ENCODE measurements at places on chromosomes 1 and 21. TPM values are rescaled to one million over a fixed set of nuclear protein-coding genes. Genes with fewer than 3 reads are reported as not detected.
A peak's percentile ranks its signal among the peaks of the same experiment; 100 is the strongest.

GRCh38 chr1:78687914-78688313 lies 38.3 kb downstream of the IFI44 start:
- no peak for DNase-seq

- DNase-seq = peak; percentile 79
Observed at GRCh38 chr1:40423264-40423642, 27.0 kb upstream of the ZFP69B start.

- DNase-seq = peak; percentile 18
Observed at GRCh38 chr1:166840309-166841274, 1.3 kb downstream of the POGK start.

DNA sequence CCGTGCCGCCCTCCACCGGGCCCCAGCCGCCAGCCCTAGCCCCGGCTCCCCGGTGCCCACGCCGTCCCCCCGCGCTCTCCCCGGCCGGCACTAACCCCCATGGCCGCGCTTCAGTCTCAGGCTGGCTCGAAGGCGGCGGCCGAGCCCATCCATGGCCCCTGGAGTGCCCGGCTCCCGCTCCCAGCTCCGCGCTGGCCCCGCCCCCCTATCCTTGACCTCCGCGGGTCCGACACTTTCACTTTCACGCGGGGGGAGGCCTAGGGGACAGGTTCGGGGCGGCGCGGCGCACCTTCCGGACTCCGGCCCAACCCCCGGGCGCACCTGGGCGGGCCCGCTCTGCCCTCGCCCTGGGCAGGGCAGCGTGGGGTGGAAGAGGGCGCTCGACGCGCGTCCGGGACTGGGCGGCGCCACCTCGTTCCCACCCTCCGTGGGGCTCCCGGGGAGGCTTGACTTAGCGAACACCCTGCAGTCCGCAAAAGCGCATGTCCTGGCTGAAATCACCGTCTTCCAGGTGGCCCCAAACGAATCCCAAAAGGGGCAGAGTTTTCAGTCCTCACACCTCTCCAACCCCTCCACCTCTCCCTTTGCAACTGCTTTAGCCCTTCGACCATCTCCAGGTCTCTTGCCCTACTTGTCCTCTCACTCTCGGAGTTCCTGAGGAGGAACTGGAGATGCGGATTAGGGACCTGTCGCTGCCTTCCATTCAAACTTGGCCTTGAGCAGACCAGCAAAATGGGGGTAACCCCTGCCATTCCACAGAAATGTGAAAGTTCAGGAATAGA lies 3.9 kb upstream of the DENND2D start:
- peak; percentile 31 for DNase-seq

- peak; percentile 40 for DNase-seq
Observed at GRCh38 chr1:22420455-22421053, 31.1 kb upstream of the ZBTB40 start.

GRCh38 chr21:14875704-14876523 lies 188.9 kb downstream of the NRIP1 start:
- no peak for DNase-seq

DNA sequence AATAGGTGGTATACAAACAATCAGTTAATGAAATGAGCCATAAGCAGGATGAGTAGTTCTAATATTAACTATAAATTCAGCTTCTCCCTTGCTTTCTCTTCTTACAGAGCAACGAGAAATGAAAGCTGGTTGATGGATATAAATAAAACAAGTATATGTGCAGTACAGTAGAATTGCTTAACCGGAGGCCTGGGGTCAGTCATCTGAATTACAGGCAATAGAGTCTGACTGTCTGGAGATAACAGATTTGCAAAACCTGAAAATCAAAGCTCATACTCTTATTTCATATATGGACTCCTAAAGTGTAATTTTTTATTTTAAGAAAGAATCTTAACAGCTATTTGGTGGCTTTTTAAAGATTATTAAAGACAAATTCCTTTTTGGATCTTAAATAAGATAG lies 43.1 kb upstream of the SGIP1 start:
- peak; percentile 1 for DNase-seq

DNA sequence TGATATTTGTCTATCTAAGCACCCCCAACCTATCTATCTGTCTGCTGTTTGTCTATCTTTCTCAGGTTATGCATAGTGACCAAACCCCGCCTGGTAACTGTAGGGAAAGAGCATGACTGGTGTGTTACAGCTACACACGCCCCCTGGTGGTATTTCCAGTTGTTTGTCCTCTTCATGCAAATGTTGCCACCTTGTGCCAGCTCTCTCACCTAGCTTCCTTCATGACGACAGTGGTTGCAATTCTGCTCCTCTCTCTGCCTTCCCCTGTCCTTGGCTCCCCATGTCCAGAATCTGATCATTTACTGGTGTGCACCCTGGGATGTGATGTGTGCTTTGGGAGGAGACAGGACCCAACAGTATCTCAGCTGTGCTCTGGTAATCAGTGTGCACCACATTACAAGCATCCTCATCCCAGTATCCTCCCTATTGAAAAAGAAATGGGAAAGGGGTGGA lies 8.1 kb upstream of the INKA2 start:
- peak; percentile 74 for DNase-seq

GRCh38 chr1:169250795-169251194 lies 116.8 kb downstream of the NME7 start:
- DNase-seq = no peak

- DNase-seq = no peak
Observed at GRCh38 chr1:65997693-65998092, 205.0 kb downstream of the PDE4B start.

DNA sequence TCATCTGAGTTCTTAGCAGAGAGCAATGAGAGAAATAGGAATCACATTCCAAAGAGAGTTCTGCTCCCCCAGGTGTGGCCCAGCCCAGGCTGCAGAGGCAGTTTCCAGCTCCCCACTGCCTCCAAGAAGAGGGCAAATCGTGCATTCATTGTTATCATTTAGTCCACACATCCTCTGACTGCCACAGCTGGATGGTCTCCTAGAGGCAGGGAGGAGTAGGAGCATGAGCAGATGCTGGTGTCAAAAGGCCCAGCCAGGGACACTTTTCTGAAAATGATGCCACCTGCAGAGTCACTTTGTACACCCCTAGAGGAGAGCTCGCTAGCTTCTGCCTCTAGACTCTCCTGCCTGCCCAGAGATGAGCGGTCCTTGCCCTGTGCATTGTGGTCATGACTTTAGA lies 33.6 kb upstream of the GNPAT start:
- no peak for DNase-seq

- DNase-seq = no peak
Observed at GRCh38 chr1:3707939-3708328, 44.3 kb upstream of the CCDC27 start.

- no peak for DNase-seq
Observed at GRCh38 chr1:184330875-184331274, 56.0 kb upstream of the C1orf21 start.

GRCh38 chr1:177124577-177125278 lies 39.8 kb downstream of the ASTN1 start:
- no peak for DNase-seq

DNA sequence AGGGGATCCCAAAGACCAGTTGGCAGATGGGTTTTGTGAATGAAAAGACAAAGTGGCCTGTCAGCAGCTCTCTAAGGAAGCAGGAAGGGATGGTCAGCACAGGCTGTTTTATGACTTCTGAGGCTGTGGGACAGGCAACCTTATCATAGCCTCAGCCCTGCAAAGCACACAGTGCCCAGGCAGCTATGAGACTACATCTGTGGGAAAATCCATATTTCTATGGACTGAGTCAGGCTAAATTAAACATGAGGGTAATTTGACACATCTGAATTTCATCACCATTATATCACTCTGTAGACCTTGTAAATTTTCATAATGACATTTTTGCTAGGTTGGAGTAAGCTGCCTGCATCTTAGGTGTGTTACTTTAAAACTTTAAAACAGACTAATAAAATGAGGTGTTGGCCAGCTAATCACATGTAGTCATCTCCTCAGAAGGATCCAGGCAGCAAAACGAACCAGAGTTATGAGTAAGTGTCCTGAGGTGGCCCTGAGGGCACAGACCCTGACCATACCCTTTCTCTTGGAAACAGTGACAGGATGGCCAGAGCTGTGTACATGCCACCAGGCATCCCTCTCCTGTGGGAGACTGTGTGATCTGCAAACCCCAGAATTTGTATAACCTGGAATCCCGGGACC lies 14.6 kb downstream of the NGF start:
- DNase-seq = no peak

- no peak for DNase-seq
Observed at GRCh38 chr1:159965263-159965662, 11.2 kb upstream of the SLAMF9 start.

- DNase-seq = no peak
Observed at GRCh38 chr1:168783458-168784210, 54.6 kb upstream of the DPT start.

KRTAP11-1 gene
- polyA plus RNA-seq = not detected

RIPPLY3 gene
- polyA plus RNA-seq = not detected

TBX19 gene
- 0.65 TPM for polyA plus RNA-seq

C4BPB gene
- polyA plus RNA-seq = not detected

MRPL55 gene
- 99.8 TPM for polyA plus RNA-seq

HSPB7 gene
- not detected for polyA plus RNA-seq

PAX7 gene
- polyA plus RNA-seq = not detected

TIAM1 gene
- polyA plus RNA-seq = 32.4 TPM

SEC16B gene
- polyA plus RNA-seq = 1.2 TPM

SIK1 gene
- polyA plus RNA-seq = 0.64 TPM

CNR2 gene
- polyA plus RNA-seq = 0.12 TPM
